ENCODE measurements at places on chromosomes 7 and 10.
A peak's percentile ranks its signal among the peaks of the same experiment; 100 is the strongest.

DNA sequence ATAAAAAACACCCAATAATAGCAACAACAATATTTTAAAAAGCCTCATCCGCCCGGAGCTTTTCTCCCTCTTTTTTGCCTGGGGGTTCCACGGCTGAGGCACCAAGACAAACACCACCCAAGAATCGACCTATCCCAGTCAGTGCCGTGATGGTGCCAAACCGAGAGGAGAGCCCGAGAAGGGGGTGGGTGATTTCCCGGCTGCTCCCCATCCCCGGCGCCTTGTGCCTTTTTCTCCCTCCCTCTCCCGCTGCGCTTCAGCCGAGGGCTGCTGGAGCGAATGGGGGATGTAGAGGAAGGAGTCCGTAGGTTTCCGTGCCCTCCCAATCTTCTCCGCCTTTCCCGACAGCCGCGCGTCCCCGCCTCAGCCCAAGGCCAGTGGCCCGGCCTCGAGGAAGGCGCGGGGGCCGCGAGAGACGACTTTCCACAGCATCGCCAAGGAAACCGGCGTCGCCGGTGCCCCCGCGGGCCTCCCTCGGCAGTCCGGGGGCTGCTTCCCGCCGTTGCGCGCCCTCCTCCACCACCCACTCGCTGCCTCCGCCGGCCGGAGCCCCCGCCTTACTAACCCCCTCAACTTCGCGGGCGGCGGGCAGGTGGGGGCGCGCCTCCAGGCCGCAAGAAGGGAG lies 1.3 kb downstream of the EGR2 start:
- DNase-seq: no peak

DNA sequence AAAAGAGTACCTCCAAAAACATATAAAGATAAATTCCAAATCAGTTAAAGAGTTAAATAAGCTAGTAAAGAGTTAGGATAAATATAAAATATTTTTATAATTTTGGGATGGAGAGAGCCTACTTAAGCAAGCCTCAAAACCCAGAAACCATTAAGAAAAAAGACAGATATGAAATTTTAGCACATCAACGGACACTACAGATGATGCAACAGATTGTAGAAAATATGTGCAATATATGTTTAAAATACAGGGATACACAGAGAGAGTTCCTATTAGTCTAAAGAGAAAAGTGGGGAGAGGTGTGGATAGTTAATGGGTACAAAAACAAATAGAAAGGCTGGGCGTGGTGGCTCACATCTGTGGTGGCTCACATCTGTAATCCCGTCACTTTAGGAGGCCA lies 23.6 kb upstream of the USP54 start:
- no peak for DNase-seq

DNA sequence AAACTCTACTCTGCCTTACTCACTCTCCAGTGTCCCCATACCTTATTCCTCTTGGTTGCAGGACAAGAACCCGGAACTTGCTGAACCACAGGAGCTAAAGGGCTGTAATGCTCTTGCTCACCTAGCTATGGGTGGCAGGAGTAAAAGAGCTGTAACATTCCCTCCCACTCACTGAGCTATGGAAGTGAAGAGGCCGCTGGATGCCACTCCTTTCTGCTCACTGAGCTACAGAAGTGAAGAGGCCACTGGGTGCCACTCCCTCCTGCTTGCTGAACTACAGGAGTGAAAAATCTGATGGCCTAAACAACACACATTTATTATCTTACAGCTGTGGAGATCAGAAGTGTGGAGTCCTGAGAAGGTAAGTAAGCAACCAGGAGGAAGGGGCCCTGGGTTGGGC lies 17.5 kb downstream of the MRPS24 start:
- no peak for DNase-seq

GRCh38 chr7:26916336-26916735 lies 51.9 kb upstream of the SKAP2 start:
- DNase-seq: no peak

- DNase-seq: peak; percentile 97
These were observed 21.6 kb upstream of the WASL start for GRCh38 chr7:123770378-123770777.

- DNase-seq: peak; percentile 63
These were observed 33.2 kb downstream of the NRF1 start for GRCh38 chr7:129644634-129645230.

DNA sequence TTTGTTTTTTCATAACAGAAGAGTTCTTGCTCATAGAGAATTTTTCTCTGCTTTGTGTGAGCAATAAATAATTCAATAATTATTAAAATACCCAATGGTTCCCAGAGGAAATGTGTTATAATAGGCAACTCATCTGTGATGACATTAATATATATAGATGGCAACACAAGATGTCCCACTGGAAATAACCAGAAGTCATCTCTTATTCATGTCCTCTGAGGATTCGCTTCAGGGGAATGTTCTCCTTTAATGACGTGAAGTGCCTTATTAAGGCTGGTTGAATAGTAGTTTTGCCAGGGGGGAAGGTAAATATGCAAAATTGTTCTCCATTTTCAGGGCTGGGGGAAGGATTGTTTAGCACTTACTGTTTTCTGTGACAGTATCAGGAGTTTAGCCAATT lies 3.1 kb downstream of the SLC39A12 start:
- DNase-seq: no peak

DNA sequence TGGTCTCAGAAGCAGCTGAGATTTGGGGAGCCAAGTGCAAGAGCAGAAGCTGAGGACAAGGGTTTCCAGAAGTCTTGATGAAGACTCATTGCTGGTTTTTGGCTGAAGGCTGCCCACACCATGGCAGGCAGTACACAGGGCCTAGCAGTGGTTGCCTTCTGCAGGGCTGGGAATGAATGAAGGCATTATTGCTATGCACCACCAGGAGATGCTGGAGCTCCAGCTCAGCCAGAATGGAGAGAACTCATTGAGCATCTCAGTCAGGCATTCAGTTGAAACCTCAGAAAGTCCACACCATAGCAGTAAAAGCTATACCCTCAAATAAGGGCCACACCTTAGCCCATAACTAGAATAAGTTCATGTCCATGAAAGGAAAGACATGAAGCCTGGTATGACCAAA lies 190.5 kb downstream of the DPP6 start:
- DNase-seq: no peak

GRCh38 chr10:29619241-29619669 lies 15.5 kb downstream of the SVIL start:
- peak; percentile 43 for DNase-seq

GRCh38 chr10:69464801-69465401 lies 13.6 kb downstream of the TSPAN15 start:
- DNase-seq: no peak

DNA sequence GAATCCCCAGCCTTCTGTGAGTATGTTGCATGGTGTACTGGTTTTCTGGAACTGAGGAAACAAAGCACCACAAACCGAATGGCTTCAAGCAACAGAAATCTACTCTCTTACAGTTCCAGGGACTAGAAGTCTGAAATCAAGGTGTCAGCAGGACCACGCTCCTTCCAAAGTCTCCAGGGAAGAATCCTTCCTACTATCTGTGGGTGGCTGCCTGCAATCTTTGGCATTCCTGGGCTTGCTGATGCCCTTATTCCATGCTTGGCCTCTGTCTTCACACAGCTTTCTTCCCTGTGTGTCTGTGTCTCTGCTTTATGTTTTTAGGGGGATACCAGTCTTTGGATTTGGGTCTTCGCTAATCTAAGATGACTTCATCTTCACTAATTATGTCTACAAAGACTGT lies 81.3 kb downstream of the LMBR1 start:
- DNase-seq: no peak

- no peak for DNase-seq
These were observed 7.0 kb downstream of the GSAP start for GRCh38 chr7:77409005-77409738.

- DNase-seq: no peak
These were observed 30.1 kb upstream of the PRTFDC1 start for GRCh38 chr10:24982319-24983112.

GRCh38 chr10:124605001-124605370 lies 139.2 kb downstream of the FAM53B start:
- no peak for DNase-seq

DNA sequence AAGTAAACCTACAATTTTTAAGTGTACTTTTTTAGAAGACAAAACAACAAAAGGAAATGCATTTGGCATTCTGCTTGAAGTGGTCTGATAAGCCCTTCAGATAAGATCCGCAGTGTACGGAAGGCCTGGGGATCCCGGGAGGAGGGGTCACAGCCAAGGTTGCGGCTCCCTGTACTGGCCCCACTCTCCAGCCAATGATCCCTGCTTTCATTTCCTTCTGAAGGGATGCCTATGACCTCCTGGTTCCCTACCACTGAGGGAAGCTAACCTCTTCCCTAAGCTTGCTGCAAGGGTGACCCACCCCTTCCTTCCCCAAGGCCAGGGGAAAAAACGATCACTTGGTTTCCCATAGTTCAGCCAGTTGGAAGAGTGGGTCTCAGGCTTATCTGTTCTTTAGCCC lies 5.3 kb downstream of the DENND2A start:
- DNase-seq: no peak

DNA sequence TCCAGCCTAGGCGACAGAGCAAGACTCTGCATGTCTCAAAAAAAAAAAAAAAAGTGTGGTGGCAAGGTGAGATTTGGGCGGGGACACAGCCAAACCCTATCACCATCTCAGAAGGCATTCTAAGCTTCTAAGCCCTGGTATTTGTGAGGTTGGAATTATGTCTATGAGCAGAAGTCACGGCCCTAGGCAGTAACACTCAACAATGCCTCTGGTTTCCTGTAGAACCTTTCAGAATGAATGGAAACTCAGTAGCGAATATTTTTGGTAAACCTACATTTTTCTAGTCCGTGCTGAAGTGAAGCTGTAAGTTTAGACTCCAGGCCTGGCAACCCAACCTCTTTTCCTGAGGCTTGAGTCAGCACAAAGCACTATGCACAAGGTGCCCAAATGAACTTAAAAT lies 88.3 kb downstream of the FAM107B start:
- DNase-seq: no peak

GRCh38 chr7:27066148-27066547 lies 29.7 kb downstream of the HOXA1 start:
- peak; percentile 87 for DNase-seq

GRCh38 chr7:116726713-116727431 lies 54.9 kb downstream of the MET start:
- no peak for DNase-seq

- no peak for DNase-seq
These were observed 157.3 kb upstream of the PPP2R2D start for GRCh38 chr10:131743190-131744151.

DNA sequence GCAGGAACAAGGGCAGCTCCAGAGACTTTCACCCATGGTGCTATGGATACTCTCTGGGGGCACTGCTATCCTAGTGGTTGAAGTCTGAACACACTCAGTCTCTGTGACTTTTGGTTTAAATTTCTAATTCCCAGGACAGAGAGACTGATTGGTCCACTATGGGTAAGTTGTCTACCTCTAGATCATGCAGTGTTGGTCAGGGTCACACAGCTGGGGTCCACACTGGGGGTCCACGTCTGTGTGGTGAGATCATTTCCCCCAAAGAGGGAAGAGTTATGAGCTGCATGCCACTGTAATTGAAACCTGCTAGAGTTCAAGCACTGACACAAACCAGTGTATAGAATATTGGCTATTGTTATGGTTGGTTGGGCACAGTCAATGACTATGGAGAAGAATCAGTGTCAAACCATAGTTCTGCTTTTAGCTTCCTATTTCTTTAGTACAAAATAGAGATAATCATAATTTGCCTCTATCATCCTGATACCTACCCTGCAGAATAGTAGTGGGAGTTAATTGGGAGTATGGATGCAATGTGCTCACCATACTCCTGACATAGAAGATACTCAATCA lies 101.6 kb downstream of the PRTFDC1 start:
- no peak for DNase-seq

GRCh38 chr7:104901240-104901619 lies 112.8 kb upstream of the KMT2E start:
- no peak for DNase-seq

GRCh38 chr10:91309711-91310110 lies 89.2 kb downstream of the PCGF5 start:
- DNase-seq: no peak

DNA sequence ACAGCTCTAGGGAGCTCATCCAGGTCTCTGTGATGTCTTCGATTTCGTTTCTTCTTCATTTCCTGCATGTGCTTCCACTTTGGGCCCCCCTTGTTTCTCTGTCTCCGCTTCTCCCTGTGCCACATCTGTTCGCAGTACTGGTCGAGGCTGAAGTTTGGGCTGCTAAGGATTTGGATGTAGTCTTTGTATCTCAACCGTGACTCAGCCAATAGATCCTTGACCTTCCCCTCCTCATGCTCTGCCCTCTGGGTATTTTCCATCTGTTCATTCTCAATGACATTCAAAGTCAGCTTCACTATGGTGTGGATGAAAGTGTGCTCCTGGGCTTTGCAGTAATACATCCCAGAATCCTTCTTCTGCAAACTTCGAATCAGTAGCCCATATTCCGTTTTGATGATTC lies 187.4 kb downstream of the SEMA3D start:
- no peak for DNase-seq

GRCh38 chr7:105297985-105298384 lies 90.7 kb downstream of the SRPK2 start:
- no peak for DNase-seq

- DNase-seq: no peak
These were observed 573 bp upstream of the IDI1 start for GRCh38 chr10:1049425-1049958.

- no peak for DNase-seq
These were observed 32.6 kb upstream of the ANLN start for GRCh38 chr7:36357054-36357453.

DNA sequence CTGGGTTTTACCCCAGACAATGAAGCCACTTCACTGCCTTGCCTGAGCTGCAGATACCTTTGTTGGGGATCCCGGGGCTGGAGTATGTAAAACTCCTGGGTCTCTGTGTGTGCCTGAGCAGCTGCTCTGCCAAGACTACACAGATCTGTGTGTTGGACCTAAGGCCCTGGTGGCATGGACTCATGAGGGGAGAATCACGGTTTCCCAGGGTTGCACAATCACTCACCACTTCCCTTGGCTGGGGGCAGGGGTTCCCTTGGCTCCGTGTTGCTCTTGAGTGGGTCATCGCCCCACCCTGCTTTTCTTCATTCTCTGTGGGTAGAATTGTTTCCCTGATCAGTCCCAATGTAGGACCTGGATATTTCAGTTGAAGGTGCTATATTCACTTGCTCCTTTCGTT lies 13.9 kb upstream of the TBATA start:
- DNase-seq: no peak

Data from RCC 7860 (cell line).